ENCODE measurements at places on chromosomes 1 and 21. TPM values are rescaled to one million over a fixed set of nuclear protein-coding genes. Genes with fewer than 3 reads are reported as not detected.

- H3K4me1 ChIP-seq, result peaks cover 17% of the 10 kb centered on the region
- H3K4me3 ChIP-seq, result no peak overlapping the region
- no peaks in the 10 kb centered on the region for H3K27me3 ChIP-seq
- peaks cover 7% of the 10 kb centered on the region for H3K36me3 ChIP-seq
- DNase-seq, result no peak
Observed at GRCh38 chr1:50929376-50929958, 30.6 kb downstream of the FAF1 start.

ITGB2 gene
- 0.42 TPM for total RNA-seq

TMEM51 gene
- 47.6 TPM for total RNA-seq

DNA sequence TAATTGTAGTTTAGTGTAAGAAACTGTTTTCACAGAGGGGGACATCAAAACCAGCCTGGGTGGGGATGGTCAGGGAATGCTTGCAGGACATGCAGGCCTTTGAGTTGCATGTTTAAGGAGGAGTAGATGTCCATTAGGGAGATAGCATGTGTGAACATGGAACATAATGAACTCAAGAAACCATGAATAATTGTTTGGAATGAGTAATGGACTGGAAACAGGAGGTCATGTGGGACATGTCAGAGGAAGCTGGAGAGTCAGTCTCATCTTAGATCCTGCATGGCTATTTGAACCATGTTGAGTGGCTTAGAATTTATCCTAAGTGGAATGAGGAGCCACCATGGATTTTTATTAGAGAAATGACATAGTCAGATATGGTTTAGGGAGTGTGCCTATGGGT, 86.4 kb downstream of the RPE65 start:
- no peak overlapping the region for H3K27ac ChIP-seq
- no peak overlapping the region for H3K4me3 ChIP-seq
- DNase-seq, result no peak
- H3K36me3 ChIP-seq, result no peaks in the 10 kb centered on the region

GRCh38 chr1:42002220-42002619, 83.5 kb upstream of the HIVEP3 start:
- no peaks in the 10 kb centered on the region for H3K27me3 ChIP-seq
- H3K4me3 ChIP-seq, result no peak overlapping the region
- H3K27ac ChIP-seq, result no peak overlapping the region
- peaks cover 22% of the 10 kb centered on the region for H3K4me1 ChIP-seq
- no peak for DNase-seq

DNA sequence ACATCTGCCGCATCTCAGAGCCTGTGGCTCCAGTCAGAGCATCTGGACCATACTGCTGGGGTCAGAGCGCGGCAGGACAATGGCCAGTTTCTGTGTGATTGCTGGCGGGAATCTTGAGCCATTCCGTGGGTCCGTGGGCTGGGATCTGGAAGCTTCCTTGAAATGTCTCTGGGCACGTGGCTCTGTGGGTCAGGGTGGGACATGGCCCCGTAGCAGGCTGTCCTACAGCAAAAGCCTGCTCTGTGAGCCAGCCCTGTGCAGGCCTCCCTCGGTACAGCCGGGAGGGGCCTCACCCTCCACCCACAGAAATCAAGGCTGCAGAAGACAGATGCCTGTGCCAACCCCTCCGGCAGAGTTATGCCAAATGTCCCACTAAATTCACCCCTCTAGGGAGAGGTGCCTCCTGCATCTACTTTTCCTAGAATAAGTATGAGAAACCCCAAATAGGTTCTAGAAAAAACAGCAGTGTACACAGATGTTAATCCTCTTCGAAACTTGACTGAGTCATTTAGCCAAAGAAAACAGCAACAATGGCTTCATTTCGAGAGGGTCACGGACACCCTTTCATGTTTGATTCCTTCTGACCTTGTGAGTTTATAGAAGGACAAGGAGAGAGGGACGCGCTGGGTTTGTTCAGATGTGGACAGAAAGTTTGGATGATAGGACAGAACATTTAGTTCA, 27.8 kb downstream of the COL18A1 start:
- no peak overlapping the region for H3K4me3 ChIP-seq
- no peak for DNase-seq
- peaks cover 16% of the 10 kb centered on the region for H3K4me1 ChIP-seq
- peaks cover 5% of the 10 kb centered on the region for H3K36me3 ChIP-seq
- no peak overlapping the region for H3K27ac ChIP-seq

DNA sequence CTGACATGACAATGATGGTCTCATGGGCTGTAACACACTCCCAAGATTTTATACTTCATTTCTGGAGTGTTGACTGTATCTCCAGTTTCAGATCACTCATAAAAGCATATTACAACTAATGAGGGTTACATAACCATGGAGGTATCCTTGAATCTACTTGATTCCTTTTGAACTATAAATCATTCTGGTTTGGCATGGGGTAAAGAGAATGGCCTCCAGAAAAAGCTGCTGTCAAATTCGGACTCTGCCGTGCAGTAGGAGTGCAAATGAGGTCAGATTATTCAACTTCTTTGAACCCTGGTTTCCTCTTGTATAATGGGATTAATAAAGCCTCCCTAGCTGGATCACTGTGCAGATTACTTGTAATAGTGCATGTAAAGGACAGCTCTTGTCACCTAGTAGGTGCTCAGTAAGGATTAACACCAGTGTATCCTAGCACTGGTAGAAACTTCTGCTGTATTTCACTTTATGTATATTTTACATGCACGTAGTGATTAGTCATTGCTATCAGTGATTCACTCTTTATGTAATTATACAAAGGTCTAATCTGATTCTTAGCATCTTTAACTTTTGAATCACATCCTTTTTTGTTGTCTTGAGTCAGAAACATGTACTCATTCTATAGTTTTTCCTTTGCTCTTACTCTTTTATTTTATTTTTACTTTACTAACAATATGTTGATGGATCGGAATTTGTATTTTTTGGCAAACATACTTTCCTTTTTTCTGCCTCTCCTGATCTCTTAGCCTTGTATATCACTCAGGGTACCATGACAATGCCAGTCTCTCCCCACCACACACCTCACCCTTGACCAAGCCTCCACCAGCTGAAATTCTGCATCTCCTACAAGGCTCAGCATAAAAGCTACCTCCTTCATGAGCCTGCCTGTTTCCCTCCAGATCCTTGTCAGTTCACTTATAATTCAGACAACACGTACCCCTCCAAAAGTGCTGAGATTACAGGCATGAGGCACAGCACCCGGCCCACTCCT, 3.2 kb downstream of the LRRC8C start:
- no peak overlapping the region for H3K4me3 ChIP-seq
- H3K27me3 ChIP-seq, result no peaks in the 10 kb centered on the region
- peaks cover 11% of the 10 kb centered on the region for H3K4me1 ChIP-seq
- H3K27ac ChIP-seq, result no peak overlapping the region
- no peak for DNase-seq

CASQ2 gene
- total RNA-seq, result not detected

Data from Calu3 (cell line).